ENCODE measurements at places on chromosomes 16 and 17.
A peak's percentile ranks its signal among the peaks of the same experiment; 100 is the strongest.

DNA sequence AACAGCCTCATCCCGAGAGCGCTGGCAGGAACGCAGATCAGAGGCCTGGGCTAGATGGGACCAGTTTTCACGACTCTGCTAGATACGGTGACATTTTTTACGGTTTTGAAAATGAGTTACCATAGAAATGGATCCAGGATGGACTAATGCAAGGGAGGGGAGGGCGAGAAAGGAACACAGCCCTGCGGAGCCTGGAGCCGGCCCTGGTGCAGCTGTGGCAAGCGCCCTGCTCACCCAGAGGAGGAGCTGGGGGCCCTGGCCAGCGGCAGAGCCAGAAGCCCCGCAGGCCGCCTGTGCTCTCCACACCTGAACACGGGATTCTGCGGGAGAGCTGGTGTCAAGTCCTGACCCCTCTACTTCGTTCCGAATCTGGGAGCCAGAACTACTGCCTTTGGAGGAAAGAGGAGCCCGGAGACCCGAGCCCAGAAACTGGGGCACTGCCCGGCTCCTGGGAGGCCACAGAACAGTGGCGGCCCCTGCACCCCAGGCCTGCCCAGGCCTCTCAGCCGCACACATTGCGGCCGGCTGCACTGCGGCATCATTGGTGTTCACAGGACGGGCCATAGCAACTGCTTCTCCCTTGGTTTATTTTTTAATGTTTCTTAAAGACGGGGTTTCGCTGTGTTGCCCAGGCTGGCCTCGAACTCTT lies 88.6 kb upstream of the CHMP6 start:
- no peak for DNase-seq

DNA sequence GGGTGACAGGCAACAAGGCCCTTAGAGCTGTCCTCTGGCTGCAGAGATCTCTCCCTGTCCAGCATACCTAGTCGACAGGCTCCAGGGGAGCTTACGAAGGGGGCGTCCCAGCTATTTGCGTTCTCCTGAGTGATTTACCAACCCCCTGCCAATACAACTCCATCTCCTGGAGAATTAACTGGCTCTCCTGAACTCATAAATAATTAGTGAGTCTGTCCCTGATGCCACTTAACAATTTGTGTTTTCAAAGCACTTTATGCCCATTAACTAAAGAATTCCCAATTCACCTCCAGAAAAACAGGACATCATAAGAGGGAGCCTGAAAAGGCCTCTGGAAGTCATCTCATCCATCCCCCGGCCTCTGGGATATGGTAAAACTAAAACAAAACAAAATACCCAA lies 26.7 kb downstream of the SDK2 start:
- no peak for DNase-seq

DNA sequence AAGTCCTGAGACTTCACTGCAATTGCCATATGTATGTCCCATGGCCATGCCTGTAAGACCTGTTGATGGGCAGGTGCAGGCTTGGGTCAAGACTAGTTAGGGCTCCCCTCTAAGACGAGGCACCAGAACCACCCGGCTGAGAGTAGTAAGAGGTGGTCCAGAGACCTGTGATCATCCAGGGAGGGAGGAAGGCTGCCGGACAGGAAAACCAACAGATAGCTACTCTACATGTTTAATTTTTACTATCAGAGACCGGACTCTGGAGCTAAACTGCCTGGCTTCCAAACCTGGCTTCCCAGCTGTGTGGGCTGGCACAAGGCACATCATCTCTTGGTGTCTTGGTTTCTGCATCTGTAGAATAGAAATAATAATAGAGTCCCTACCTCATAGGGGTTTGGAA lies 73.0 kb downstream of the ERCC4 start:
- DNase-seq, result no peak

DNA sequence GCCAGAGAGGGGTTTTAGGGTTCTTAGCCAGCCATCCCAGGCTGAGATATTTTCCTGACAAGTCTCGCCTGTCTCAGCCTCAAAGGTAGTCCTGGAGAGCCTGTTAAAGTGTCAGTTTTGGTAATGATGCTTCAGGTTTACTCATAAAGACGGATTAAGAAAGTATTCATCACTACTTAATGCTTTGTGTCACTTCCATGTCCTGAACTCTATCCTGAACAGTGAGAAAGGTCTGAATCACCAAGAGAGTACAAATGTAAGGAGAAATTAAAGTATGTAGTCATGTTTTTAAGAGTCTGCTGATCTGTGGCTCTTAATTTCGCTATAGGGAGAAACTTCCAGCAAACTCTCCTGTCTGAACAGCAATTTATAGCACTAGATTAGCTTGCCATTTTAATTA lies 14.0 kb downstream of the RPGRIP1L start:
- DNase-seq, result no peak

GRCh38 chr17:79231766-79232287 lies 157.2 kb downstream of the ENGASE start:
- DNase-seq, result no peak

DNA sequence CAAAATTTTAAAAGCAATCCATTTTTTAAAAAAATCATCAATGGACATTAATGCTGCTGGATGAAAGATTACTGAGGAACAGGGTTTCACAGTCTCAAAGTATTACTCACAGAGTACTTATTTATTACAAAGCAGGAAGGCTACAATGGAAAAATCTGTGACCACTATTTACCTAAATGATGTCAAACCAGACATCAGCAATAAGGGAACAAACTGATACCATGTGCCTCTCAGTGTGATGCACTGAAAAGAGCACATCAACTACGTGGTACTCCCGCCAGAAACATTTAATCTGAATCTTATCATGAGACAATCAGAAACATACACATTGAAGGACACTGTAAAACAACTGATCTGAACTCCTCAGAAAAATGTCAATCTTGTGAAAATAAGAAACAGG lies 124.2 kb downstream of the PARN start:
- peak; percentile 23 for DNase-seq

- DNase-seq, result no peak
Observed at GRCh38 chr16:68548947-68549346, 9.9 kb downstream of the ZFP90 start.

- DNase-seq, result no peak
Observed at GRCh38 chr16:75761108-75761507, 34.8 kb upstream of the CPHXL start.

DNA sequence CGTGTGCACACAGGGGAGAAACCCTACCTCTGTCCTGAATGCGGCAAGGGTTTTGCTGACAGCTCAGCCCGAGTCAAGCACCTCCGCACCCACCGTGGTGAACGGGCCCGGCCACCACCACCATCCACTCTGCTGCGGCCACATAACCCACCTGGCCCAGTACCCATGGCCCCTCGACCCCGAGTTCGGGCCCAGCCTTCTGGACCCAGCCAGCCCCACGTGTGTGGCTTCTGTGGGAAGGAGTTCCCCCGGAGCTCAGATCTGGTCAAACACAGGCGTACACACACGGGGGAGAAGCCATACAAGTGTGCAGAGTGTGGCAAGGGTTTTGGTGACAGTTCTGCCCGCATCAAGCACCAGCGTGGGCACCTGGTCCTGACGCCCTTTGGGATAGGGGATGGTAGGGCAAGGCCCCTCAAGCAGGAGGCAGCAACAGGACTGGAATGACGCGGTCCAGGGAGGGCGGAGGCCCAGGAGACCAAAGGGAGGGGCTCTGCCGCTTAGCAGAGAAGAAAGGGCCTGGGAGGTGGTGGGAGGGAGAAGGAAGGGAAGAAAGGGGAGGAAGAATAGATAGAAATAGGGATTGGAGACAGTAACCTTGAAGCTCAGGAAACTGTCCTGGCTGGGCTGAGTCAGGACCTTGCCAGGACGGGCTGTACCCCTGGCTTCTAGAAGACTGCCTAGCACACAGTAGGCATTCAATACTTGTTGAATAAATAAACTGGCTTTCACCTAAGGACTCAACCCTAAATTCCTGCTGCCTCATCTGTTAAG lies 3.6 kb downstream of the ZNF48 start:
- DNase-seq, result no peak

DNA sequence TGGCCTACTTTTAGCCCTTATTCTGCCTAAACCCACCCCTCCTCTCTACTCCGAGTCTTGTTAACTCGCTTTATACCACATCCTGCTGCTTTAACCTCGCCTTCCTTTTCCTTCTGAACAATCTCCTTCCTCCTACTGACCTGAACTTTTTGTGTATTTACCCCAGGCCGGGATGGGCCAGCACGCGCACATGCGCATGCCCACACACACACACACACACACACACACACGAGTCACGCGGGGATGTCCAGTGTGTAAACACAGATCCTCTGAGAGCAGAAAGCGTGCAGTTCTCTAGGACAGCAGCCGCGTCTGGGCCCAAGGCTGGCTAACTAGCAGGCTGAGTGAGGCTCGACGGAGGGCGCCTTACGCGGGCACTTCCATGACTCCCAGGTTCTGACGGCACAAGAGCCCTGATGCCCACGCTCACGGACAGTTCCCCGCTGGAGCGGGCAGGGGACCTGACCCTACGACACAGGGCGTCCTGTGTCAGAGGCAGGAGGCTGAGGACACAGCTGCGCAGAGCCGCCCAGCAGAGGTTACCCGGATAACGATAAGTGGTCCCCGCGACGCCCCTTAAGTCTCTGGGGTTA lies 610 bp downstream of the PIK3R5 start:
- DNase-seq, result no peak

DNA sequence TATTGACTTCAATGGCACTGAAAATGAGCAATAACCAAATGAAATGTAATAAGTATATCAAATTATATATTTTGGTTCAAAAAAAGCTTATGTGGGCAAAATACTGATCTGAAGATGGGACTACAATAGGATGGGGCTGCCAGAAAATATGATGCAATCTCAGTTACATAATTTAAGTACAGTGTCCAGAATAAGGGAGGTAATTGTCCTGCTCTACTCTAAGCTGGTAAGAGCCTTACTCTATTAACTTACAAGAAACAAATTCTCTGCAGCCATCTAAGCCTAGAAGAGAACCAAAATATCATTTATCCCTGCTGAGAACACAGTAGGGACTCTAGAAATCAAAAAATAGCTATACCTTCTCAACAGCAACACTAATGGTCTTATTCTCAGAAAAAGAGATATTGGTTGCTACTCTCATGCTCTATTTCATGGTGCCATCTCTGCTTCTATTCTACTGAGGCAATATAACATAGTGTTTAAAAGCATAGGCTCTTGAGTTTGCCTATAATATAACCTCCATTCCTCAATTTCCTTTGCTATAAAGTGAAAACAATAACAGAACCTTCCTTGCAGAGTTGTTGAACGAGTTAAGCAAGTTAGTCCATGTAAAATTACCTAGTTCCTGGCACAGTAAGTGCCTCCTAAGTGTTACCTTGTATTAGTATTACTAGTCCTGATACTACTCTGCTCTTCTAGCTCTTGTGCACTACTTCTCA lies 19.9 kb downstream of the NQO1 start:
- DNase-seq, result no peak

GRCh38 chr17:70995997-70996396 lies 826.7 kb downstream of the KCNJ2 start:
- no peak for DNase-seq

DNA sequence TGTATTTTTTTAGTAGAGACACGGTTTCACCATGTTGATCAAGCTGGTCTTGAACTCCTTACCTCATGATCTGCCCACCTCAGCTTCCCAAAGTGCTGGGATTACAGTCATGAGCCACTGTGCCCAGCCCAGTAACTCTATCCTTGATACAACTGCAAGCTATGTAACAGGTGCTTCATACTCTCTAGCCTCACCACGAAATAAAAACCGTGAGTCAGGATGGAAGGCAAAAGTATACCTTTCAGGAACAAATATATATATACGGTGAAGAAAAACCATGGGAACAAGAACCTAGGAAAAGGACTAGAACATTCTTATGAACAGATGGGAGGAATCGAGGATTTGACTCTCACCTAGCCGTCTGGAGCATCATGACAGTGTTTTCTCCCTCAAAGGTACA lies 9.6 kb upstream of the FBF1 start:
- DNase-seq, result no peak

DNA sequence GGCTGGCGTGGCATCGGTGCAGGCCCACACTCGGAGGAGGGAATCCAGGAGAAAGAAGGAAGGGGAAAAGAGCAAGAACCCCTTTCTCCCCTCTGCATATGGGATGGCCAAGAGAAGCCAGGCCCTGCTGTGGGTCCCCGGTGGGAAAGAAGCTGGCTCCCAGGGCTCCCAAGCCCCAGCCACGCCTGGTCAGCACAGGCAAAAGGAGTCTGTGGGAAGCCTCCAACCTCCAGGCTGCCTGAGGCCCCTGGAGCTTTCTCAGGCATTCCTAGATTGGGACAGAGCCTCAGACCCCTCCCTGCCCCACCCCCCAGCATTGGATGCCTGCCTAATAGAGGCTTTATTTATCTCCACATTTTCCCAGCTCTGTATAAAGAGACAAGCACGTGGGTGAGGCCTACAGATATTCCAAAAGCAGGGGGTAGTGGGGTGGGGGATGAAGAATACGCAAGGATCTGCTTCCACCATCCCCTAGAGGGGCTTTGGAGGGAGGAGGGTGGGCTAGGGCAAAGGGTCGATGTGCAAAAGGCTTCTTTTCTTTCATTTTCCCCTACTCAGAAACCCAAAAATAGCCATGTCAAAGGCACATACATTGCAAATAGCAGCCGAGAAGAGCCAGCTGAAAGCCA lies 56.4 kb downstream of the MPRIP start:
- DNase-seq, result no peak

DNA sequence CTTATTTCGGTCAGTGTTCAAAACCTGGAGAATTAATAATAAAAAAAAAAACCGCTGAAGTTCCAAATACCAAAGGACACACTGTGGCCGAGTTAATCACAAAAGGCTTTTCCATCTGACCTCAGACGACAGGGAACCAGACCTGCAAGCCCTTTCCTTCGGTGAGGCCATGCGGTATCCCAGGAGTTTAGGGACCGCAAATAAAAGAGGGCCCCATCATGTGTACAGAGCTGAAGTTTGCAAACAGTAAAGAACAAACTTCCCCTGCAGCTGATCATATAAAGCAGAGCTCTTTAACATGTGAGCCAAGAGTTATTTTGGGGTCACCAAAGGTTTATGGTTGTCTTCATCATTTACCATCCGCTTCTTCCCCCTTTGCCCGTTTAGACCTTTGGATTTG lies 33.0 kb upstream of the FOXJ1 start:
- DNase-seq, result no peak

GRCh38 chr16:72740347-72740746 lies 307.6 kb downstream of the ZFHX3 start:
- DNase-seq, result no peak

- DNase-seq, result no peak
Observed at GRCh38 chr16:27679899-27680298, 130.0 kb downstream of the KATNIP start.

GRCh38 chr16:56302506-56302905 lies 111.2 kb downstream of the GNAO1 start:
- no peak for DNase-seq

DNA sequence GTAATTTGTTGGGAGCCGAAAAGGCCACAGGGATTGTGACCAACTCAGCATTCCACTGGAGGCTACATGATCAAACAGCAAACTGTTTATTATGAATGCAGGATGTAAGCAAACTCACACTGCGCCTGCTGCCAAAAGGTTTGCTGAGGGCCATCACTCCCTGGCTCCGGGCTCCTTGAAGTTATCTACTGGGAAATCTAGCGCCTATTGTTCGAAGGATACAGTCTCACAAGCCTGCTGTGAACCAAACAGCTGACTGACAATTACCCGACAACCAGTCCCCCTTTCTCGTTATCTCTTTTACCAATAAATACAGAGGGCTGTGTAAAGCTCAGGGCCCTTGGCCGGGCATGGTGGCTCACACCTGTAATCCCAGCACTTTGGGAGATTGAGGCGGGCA lies 52.5 kb downstream of the BCL7C start:
- no peak for DNase-seq

Data from erythroblast (primary cell).